NCI-H1436 (cell line): ENCODE measurements at places on chromosomes 16 and 17.

DNA sequence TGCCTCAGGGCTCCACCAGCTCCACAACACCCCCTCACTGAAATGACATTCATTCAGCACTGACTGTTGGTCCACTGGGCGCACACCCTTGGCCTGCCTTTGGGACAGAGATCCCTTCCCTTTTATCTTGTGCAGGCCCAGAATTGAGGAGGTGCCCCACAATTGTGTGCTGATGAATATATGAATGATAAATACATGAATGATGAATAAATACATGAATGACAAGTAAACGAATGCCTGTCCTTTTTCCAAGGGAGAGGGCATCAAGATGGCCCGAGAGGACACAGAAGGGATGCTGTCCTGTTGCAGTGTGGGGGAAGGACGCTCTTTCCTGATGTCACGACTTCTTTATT is 5.7 kb downstream of the CCR7 start:
- no peak for DNase-seq

GRCh38 chr17:17935321-17936271 is 36.6 kb downstream of the TOM1L2 start:
- DNase-seq, result no peak

DNA sequence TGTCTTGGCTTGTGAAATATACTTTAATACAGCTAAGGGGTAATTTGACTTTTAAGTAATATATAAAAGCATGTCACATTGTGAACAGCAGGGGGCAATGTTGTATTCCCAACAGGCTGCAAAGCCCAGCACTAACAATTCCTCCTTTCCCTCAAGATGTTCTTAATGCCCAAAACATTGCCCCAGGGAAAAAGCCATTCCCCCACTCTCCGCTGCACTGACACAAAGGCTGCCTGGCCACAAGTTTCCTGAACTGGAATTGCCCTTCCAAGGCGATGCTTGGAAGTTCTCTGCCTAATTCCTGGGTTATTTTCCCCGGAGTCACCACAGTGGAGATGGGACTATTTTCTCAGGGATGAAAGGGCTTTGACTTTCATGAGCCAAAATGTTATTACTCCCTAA is 27.2 kb downstream of the CLEC16A start:
- DNase-seq, result peak; percentile 59

DNA sequence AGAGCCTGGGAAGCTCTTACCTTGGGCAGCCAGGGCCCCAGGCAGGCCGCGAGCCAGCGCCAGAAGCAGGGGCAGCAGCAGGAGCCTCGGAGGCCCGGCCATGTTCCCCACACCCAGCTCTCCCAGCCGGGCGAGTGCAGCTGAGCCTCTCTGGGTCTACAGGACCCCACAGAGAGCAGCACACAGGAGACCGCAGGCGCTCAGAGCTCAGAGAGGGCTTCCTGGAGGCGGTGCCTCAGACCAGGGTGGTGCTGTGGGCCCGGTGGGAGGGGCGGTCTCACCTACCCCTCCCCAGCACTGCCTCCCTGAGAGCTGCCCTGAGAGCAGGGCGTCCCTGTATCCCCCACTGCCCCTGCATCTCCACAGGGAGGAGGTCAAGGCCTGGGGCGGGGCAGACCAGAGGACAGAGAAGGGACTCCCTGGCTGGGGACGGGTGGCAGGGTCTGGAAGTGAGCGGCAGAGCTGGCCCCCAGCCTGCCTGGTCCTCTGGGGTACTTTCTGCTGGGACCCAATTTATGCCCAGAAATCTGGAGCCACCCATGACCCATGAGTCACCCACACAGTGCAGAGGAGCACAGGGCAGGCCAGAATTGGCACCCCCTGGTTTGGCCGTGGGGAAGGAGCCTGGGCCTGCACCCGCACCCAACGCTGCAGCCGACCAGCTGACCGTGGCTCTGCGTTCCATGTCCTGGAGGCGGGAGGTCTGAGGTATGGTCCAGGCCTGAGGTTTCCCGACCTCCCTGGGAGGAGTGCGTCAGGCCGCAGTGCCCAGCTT is at the start of gene CD7:
Gene CD7, minus strand, starts transcription at position 215 of the 775 bp plus-strand sequence. Its CDS starts 113 bp downstream, at position 102.
- no peak for DNase-seq

GRCh38 chr16:71430744-71431143 is 11.1 kb downstream of the TLE7 start:
- DNase-seq, result no peak

- no peak for DNase-seq
These were observed 191.7 kb upstream of the RBFOX1 start for GRCh38 chr16:7140899-7141298.

GRCh38 chr16:51148678-51149228 is 2.3 kb downstream of the SALL1 start:
- DNase-seq, result no peak

DNA sequence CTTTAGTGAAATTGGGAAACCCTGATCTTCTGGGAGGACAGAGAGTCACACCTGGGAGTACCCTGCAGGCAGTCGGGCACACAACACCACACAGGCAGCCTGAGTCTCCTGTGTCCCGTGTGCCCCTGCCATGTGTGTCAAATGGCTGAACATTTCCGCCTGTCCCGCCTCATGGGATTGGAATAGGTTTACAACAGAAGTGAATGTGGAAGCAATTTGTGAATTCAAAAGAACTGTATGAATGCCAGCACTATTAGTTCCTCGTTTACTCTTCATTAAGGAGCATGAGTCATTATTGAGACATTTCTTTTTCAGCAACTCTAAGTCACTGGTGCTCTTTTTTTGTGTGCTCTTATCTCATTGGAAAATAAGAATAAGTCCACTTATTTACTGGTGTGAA is 226.5 kb downstream of the PMP22 start:
- DNase-seq, result no peak

- no peak for DNase-seq
These were observed 4.4 kb upstream of the CYLD start for GRCh38 chr16:50737420-50737959.

DNA sequence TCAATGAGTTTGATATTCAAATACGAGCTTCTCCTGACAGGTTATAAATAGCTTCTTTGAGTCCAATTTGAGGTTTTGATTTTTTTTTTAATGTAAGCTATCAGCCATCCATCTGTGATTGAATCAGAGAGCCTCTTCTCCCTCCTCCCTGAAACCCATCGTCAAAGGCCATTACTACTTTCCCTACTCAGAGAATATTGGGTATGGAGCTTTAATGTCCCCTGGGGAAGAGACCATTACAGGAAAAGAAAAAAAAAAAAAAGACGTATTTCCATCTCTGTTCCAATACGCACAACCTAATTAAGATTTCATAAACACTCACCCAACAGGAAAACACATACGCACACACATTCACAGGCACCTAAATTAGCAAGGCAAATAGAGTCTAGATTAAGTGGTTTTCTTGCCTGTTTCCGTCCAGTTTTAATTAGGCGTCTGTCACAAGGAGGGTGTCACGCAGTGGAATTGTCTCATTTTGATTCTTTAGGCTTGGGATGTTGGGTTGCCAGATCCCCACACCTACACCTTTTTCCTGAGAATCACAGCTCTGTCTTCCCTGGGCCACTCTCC is 194.3 kb upstream of the RPL38 start:
- peak; percentile 64 for DNase-seq

- no peak for DNase-seq
These were observed 92.2 kb upstream of the CIBAR2 start for GRCh38 chr16:85204242-85205010.

DNA sequence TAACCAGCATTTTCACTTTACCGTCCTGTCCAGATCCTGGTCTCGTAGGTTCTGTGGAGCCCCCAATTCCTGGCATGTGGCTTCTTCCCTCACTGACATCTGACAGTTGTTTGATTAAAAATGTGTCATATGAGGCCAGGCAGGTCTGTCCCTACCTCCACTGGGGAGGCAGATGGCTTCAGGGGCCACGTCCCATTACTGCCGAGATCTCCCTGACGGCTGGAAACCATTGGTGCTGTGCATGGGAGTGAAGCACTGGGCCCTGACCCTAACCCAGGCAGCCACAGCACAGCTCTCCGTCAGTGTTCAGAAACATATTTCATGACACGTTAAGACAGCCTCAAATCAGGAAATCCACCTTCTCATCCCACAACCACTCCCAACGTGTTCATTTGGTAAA is 77.5 kb downstream of the GNAO1 start:
- DNase-seq, result no peak

DNA sequence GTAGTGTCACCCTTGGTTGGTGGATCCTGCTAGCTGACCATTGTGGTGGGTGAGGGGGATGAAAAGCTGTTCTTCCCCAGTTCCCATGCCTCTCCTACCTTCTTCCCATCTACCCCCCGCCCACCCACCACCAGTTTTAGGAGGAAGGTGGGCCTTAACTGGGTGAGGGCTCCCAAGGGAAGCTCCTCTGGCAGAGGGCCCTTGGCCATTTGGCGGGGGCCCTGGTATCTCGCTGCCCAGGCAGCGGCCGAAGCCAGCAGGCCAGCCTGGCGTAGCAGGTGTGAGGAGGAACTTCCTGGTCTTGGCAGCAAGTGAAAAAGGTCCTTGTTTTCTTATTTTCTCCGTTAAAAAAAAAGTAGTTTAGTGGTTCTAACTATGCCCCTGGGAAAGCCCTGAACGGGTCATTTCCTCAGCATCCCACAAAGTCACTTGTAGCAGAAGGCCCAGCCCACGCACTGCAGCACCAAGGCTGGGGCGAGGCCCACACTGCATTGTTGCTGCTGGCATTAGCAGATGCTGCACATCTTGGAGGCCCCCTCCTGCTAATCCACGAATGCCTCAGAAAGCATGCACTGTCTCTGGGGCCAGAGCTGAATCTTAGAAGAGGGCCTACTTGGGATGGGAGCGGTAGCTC is 72.5 kb downstream of the MPRIP start:
- DNase-seq, result no peak

DNA sequence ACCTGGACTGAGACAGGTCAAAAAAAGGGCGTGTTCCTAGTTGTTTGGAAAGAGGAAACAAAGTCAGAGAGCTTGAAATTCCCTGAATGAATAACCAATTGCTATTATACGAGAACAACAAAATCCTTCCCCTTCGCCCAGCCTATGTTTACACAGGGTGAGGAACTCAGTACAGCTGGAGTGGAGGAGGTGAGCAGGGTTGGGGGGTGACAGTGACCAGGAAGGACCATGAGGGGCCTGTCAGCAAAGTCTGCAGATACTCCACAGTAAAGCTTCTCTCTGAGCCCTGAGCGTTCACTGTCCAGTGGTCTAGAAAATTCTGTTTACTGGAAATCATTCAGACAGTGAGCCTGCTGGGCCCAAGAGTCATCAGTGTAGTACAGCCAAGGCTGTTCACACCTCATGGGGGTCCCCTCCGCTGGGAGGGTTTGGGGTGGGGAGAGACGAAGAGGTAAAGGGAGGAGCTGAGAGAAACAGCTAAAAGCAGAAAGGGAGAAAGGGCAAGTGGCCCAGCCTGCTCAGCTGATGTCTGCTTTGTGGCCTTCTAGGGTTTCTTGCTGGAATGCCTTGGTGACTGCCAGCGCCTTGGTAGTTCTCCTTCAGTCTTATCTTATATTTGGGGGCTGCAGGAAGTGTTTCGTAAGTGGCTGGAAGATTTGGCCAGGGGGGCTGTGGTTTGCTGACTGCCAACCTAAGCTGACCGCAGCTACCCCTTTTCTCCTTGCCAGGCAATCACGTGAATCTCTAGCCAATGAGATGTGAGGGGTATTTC is 5.7 kb downstream of the DUSP3 start:
- DNase-seq, result no peak

DNA sequence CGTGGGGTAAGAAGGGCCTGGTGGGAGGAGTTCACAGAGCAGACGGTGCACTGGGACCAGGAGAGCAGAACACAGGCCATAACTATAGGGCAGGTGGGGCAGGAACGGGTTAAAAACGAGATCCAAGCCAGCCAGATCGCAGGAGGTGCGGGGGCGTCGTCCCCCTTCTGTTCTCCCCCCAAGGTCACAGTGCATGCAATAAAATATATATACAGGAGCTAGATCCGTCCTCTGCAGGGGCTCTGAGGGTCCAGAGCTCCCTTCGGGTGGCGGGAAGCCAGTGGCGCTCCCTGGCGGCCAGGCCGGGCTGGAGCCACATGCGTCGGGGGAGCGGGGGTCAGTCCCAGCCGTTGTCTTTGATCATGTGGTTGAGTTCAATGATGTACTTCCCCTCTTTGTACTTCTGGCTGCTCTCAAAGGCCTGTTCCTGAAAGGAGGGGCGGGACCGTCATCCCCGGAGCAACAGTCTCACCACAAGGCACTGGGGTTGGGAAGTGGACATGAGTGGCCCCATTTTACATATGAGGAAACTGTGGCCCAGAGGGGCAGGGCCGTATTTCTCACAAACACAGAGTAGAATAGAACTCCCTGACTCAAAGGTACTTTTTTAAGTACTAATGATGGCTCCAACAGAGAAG is 768 bp upstream of the TBX6 start:
- DNase-seq, result peak; percentile 76

DNA sequence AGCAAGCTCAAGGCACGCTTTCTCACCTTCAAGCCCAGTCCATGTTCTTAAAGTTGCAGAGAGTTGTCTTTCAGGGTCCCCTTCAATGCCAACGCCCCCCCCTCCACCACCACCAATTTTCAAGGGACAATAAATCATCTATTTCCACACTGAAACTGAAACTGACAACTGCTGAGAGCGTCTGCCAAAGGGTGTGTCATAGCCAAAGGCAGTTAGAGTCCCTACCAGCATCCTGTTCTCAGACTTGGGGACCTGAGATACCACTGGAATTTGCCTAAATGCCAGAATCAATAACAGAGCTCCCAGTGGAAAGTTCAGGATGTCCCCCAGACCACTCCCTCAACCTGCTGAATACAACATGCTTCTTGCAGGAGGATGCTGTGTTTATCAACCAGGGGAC is 133.2 kb upstream of the SOX9 start:
- no peak for DNase-seq

DNA sequence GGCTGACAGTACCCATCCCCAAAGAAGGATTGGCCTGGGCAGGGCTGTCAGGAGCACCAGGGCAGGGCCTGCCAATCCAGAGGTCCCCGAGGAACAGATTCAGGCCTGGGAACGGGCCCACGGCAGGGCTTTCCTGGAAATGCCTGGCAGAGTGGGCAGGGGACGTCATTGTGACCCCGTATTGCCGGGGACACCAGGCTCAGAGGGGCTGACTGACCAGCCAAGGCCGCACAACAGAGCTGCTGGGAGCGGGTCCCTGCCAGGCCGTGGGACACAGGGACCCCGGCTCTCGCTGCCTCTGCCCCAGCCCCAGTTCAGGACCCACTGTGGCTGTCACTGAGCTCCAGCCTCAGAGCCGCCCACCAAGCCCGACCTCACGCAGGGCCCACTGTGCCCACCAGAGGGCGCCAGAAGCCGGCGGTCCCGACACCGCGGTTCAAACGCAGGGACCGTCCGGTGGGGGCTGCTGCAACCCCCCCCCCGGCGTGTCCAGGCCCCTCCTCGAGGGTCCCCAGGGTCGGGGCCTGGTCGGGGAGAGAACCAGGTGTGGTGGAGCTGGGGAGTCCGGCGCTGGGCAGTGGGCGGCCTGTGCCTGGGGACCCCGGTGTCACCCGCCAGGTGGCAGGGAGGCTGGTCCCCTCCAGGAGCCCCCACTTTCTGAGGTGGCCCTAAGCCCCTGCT is 15.2 kb upstream of the SSTR5 start:
- DNase-seq, result no peak

- no peak for DNase-seq
These were observed 35.7 kb downstream of the ESRP2 start for GRCh38 chr16:68200088-68200783.

DNA sequence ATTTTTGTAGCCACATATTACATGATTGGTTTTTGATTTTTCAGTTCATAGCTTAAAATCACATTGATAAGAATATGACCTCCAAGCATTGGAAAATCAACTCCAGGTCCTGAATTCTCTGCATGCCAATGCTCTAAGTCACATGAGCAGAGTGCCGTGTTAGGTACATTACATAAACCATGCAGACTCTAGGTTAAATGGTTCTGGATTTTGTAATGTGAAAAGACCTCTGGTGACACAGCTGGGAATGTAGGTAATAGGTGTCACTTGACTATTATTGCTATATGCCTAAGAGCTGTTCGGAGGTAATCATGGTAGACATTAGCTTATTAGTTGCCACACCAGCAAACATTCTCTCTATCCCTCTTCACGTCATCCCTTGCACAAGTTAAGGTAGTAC is 231.1 kb upstream of the SALL1 start:
- no peak for DNase-seq
